ENCODE measurements at places on chromosomes 2 and 18.

DNA sequence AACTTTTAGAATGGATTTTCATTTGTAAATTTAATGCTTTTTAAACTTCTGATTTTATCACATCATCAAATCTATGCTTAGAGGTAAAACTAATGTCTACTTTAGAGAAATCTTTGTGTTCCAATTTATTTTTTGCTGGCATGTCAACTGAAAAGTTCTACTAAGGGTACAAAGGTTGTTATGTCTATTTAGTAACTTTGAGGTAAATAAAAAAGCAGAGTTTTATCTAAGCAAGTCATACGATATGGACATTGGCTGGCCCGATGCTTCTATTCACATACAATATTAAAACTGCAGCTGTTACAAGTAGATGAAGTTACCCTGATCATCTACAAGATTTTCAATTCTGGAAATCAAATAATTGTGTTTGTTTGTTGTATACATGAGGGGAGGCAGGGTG is 1575.1 kb downstream of the LRP1B start:
- DNase-seq = no peak

GRCh38 chr2:211986313-211986712 is 552.3 kb downstream of the ERBB4 start:
- no peak for DNase-seq

DNA sequence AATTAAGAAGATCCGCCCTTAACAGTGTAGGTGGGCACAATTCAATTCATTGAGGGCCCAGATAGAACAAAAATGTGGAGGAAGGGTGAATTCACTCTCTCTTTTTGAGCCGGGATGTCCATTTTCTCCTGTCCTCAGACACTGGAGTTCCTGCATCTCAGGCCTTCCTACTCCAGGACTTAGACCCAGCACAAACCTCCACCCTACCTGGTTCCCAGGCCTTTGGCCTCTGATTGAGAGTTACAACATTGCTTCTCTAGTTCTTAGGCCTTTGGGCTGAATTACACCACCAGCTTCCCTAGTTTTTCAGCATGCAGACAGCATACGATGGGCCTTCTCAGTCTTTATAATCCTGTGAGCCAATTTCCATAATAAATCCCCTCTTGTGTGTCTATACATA is 87.8 kb upstream of the TMEM17 start:
- no peak for DNase-seq

DNA sequence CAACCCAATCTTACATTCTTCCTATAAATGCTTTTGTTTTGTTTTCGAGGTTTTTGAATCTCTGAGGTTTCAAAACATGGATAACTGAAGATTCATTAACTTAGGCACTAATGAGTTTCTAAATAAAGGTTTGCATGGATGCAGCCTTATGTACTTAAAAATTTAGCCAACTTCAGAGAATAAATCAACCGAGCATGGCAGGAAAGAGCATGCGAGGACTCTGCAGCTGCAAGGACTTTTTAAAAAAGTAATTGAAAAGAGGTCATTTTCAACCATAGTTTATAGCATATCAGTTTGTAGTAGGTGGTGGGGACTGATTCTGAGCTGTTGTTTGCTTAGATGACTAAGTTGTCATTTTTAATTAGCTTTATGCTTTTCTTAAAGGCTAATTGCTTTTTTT is 567.0 kb upstream of the ZEB2 start:
- peak; percentile 6 for DNase-seq

- no peak for DNase-seq
These were observed 33.4 kb upstream of the ST3GAL5 start for GRCh38 chr2:85922199-85922598.

DNA sequence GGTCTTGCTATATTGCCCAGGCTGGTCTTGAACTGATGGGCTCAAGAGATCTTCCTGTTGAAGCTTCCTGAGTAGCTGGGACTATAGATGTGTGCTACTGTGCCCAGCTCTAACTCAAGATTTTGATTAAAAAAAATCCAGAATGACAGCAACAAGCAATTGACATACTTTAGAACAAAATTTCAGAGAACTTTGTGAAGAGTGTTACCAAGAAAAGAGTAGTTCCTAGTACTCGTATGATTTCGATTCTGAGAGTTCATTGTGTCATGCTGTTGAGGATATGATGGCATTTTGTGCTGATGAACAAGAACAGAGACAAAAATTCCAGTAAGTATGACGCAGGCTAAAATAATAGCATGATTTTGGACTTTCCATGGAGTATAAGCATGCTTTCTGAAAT is 90.2 kb upstream of the TWSG1 start:
- no peak for DNase-seq

DNA sequence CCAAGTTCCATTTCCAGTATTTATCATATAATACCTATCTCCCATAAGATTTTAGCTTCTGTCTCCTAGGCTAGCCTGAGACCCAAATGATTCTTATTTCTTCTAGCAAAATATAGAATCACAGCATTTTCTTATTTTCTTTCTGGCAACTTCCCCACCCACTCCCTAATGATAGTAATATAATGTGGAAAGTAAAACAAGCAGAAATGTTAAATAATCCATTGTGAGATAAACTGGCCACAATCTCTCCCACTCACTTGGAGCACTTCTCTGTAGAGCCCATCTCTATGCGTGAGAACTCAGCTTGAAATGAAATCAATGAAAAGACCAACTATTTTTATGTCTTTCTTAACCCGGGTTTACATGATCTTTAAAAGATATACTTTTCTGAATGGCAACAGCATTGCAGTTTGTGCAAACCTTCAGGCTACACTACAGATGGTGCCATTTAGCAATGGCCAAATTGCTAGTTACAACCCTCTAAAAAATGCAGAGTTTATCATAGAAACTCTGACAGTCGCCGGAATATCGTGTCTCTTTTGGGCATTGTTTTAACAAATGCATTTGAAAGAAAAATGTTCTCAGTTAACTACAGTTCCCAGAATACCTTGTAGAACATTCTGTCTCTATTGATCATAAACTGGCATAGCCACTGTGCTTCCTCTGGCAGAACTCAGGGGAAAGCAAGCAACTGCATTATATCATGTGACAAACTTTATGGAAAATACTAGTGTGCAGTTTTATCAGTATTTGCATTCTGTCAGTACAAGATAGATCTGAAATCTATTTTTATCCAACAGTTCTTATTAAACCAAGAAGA is 1407.4 kb upstream of the ZEB2 start:
- DNase-seq = no peak

DNA sequence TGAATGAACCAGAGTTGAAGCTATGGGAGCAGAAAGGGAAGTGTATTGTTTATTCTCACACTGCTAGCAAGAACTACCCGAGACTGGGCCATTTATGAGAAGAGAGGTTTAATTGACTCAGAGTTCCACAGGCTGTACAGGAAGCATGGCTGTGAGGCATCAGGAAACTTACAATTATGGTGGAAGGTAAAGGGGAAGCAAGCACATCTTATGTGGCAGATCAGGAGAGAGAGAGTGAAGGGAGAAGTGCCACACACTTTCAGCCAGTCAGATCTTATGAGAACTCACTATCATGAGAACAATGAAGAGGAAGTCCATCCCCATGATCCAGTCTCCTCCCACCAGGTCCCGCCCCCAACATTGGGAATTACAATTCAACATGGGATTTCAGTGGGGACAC is 383.2 kb upstream of the SLC14A2 start:
- DNase-seq = no peak

- DNase-seq = no peak
These were observed 10.8 kb downstream of the XRCC5 start for GRCh38 chr2:216119986-216120385.

DNA sequence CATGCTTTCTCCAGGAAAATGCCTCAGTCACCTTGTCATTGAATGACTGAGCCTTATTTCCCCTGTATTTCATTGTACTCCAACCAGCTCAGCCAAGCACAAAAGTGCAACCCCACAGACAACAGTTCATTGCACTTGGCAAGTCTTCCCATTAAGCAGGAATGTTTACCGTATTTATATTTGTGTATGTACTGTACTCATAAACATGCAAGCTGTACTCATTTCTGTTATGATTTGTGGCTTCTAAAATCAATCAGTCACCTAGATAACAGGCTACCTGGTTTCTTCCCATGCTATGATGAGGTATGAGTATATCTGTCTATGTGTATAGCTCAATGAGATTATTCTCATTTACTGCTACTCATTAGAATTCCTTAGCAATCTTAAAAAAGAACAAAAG is 505.5 kb upstream of the FAM98A start:
- DNase-seq = no peak

- peak; percentile 75 for DNase-seq
These were observed 45.2 kb downstream of the ADNP2 start for GRCh38 chr18:80154293-80154692.

GRCh38 chr18:3798032-3798431 is 348.1 kb downstream of the TGIF1 start:
- DNase-seq = no peak

- no peak for DNase-seq
These were observed 48.8 kb downstream of the ALPK2 start for GRCh38 chr18:58580078-58580477.

- DNase-seq = no peak
These were observed 44.0 kb downstream of the MRPL35 start for GRCh38 chr2:86243272-86243671.

- DNase-seq = no peak
These were observed 47.3 kb upstream of the OTX1 start for GRCh38 chr2:63003351-63003750.

- no peak for DNase-seq
These were observed at the start of gene TEX51 for GRCh38 chr2:126898636-126899035. Gene TEX51, plus strand, starts transcription at chr2:126898890. Its CDS starts 29 bp downstream, at chr2:126898919.

GRCh38 chr2:196284866-196285557 is 113.6 kb upstream of the STK17B start:
- no peak for DNase-seq

- DNase-seq = no peak
These were observed 21.7 kb downstream of the DDX18 start for GRCh38 chr2:117835990-117836760.

DNA sequence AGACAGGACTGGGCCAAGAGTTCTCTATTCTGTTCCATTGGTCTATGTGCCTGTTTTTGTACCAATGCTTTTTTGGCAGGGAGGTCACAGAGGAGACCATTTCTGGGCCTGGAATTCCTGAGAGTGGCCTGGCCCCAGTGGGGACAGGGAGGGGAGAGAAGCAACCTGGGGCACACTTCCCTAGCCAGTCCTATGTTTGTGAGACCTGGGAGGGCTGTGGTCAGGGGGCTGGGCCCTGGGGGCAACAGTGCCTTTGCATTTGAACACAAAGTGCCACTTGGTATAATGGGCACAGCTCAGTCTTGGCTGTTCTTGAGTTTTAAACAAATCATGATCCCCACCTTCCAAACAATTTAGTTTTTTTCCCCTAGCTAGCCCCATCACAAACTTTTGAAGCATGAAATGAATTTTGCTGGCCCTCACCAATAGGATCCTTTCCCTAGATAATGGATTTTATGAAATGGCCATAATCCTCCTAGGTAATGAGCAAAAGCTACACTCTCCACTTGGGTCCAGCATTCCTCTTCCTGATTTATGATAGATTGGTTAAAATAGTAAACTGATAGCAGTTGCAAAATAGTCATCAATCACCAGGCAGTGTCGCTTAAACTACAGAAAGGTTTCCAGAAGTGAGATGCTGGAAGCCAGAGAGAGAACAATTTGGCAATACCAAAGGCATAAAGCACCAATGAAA is 133.5 kb downstream of the GLI2 start:
- DNase-seq = no peak

- DNase-seq = no peak
These were observed 271.4 kb downstream of the GALNT13 start for GRCh38 chr2:154143105-154143504.

- no peak for DNase-seq
These were observed 330.5 kb downstream of the DYSF start for GRCh38 chr2:71783815-71784214.

GRCh38 chr2:185188656-185189055 is 549.9 kb upstream of the FSIP2 start:
- DNase-seq = no peak

DNA sequence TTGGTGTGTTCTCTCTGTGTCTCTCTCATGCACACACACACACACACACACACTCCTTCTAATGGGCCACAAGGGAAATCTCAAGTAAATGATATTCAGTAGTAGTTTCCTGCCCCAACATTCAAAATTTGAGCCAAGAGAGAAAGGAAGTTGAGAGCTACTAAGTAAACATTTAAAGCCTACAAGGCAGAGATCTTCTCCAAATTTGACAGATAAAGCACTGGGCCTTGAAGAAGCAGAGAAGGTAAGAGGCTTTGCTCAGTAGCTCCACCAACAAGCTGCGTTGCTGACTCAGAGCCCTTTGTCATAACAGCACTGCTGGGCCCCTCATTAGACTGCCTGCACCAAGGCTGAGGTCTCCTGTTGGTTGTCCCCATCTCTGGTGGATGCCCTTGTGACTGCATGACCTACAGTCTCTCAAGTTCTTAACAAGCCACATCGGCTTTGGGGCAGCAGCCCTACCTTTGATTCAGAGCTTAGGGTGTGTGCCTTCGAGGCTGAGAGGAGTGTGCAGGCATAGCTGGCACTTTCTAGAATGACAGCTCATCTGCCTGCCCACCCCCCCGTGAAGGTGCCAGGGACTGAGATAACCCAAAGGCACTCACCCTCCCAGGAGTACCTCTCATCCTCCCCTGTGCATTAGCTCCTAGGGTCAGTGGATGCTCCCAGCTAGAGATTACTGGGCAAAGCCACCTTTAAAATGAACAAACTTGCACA is 32.3 kb upstream of the NEB start:
- no peak for DNase-seq

- no peak for DNase-seq
These were observed 245.7 kb downstream of the MTX2 start for GRCh38 chr2:176514805-176515500.

GRCh38 chr2:113181258-113182051 is 7.7 kb downstream of the PSD4 start:
- DNase-seq = no peak

DNA sequence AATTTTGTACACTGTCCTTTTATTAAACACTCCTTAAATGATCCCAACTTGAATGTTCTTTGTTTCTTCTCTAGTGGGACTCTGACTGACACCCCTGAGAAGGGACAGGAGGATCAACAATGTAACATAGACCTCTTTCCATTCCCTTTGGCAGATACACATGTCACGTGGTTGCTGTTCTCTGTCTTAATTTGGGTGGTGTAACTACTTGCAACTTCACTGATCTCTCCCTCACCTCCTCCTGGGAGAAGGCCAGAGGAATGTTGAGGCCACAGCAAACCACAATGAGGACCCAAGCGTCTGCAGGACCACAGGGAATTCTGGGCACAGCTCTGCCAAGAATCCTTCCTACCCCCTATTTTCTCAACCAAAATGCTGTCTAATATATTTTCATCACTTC is 205.6 kb downstream of the RTP5 start:
- no peak for DNase-seq

DNA sequence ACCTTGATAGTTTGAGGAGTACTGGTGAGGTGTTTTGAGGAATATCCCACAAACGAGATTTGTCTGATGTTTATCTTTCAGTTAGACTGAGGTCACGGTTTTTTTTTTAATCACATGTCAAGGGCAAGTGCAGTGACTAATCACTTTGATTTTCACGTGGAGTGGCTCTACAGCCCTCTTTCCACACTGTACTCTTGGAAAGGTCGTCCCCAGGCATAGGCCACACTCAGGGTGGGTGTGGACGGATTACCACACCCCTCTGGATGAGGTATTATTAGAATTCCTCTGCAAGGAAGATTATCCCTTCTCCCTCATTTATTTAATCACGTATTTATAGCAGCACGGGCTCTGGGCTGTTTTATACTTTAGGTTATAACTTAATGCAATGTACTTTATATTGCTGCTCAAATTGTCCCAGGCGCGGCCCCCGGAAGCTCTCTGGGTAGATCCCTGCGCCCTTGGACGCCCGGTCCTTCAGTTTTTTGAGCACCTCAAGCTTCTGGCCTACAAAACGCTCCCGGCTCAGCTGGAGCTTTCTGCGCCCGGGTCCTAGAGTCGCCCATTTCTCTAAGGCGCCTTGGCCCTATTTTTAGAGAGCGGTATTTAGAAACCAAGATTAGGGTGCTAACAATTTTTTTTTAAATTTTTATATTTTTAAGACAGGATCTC is 515 bp upstream of the PLEKHB2 start:
- peak; percentile 71 for DNase-seq
